ENCODE measurements at places on chromosomes 13 and 19. TPM values are rescaled to one million over a fixed set of nuclear protein-coding genes. Genes with fewer than 3 reads are reported as not detected.

ZNF677 gene
- 19.1 TPM for total RNA-seq

C1QTNF9B gene
- total RNA-seq, result not detected

LMTK3 gene
- not detected for total RNA-seq

SLC17A7 gene
- total RNA-seq, result not detected

PLVAP gene
- total RNA-seq, result 3.6 TPM

FFAR3 gene
- total RNA-seq, result not detected

SYT3 gene
- not detected for total RNA-seq

Data from cardiac atrium fibroblast (primary cell).